Colonic mucosa (tissue), 4 donors: ENCODE measurements at places on chromosomes 11 and 22. TPM values are rescaled to one million over a fixed set of nuclear protein-coding genes. Genes with fewer than 3 reads are reported as not detected.

Gene SMTNL1
- not detected for total RNA-seq

Gene KCTD14
- 19.7 TPM for total RNA-seq

Gene ART5
- not detected for total RNA-seq

Gene CTTN
- total RNA-seq = 249 TPM

Gene TSPAN32
- 0.40 TPM for total RNA-seq

Gene SPCS2
- 147 TPM for total RNA-seq

Gene CREB3L1
- total RNA-seq = 150 TPM

Gene YAP1
- 71.7 TPM for total RNA-seq

Gene SAA4
- total RNA-seq = not detected

Gene TSSK2
- total RNA-seq = not detected

Gene IRAG1
- total RNA-seq = 3.5 TPM

Gene TMPRSS13
- 1.5 TPM for total RNA-seq

DNA sequence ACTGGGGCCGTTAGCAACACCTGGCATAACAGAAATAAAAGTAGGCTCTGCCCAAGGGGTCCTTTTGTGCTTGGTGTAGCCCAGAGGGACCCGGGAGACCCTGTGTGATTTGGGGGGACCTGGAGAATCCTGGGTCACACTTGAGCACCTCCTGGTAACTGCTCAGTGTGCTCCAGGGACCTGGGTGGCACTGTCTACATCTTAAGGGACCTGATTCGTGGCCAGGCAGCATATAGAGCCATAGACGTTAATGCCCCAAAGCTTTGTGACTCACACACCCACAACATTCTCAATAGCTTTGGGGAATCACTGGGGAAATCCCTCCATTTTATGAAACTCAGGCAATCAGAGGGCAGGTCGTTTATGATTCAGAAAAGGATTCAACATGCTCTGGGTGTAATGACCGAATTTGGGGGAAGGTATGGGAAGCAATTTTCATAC lies 3.6 kb upstream of the IGF2 start:
- H3K27ac ChIP-seq = no peak overlapping the region
- H3K4me1 ChIP-seq = no peaks in the 10 kb centered on the region
- no peaks in the 10 kb centered on the region for H3K36me3 ChIP-seq
- DNase-seq = no peak

DNA sequence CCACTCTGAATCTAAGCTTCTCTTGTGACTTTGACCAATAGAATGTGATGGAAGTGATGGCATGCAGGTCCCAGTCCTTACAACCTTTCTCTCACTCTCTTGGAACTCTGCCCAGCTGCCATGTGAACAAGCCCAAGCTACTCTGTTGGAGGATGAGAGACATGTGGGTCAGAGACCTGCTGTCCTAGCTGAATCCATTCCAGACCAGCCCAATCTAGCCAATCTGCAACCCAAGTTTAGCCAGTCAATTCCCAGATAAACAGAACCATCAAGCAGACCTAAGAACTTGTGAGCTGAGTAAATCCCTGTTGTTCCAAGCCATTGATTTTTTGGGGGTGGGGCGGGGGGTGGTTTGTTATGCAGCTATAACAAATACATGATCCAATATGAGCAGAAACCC lies 69.2 kb upstream of the GRK3 start:
- H3K36me3 ChIP-seq = no peaks in the 10 kb centered on the region
- H3K4me1 ChIP-seq = no peaks in the 10 kb centered on the region
- H3K27me3 ChIP-seq = no peaks in the 10 kb centered on the region
- no peak overlapping the region for H3K27ac ChIP-seq

DNA sequence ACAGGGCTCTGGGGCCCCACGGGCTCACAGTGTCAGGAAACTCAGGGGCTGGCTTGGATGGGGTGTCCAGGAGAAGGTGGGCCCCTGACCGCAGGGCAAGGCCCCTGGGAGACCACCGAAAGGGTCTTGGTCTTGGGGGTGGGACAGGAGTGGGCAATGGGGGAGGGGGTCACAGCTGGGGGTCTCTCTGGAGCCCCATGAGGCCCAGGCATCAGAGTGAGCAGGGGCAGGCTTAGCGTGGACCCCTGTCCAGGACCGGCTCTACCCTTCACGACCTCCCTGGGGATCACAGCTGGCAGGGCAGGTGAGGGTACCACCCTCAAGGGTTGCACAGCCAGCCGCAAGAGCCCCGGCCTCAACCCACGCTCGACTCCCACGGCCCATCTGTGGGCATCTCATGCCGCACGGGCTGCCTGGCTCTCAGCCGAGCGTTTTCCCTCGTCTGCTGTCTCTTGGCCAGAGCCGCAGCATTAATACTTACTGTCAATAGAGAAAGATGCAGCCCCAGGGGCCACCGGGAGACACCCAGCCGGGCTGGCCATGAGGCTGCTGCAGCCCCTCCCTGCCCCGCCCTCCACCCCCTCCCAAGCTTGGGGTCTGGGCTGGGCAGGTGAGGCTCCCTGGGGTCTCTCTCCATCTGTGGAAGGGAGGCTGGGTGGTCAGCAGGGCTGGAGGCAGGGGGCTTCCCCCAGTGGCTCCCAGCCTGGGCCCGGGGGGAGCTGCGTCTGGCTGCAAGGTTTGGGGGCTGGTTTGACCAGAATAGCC lies 662 bp downstream of the MUC5B start:
- H3K4me3 ChIP-seq = peak overlapping the region; percentile 42
- no peaks in the 10 kb centered on the region for H3K27me3 ChIP-seq
- DNase-seq = peak; percentile 41
- H3K4me1 ChIP-seq = peaks cover 21% of the 10 kb centered on the region
- H3K27ac ChIP-seq = peak overlapping the region; percentile 59
- H3K36me3 ChIP-seq = no peaks in the 10 kb centered on the region

GRCh38 chr11:61567286-61568061 lies 13.4 kb downstream of the SYT7 start:
- H3K36me3 ChIP-seq = no peaks in the 10 kb centered on the region
- no peaks in the 10 kb centered on the region for H3K4me1 ChIP-seq
- no peak overlapping the region for H3K27ac ChIP-seq
- H3K4me3 ChIP-seq = no peak overlapping the region
- DNase-seq = peak; percentile 86
- no peaks in the 10 kb centered on the region for H3K27me3 ChIP-seq

DNA sequence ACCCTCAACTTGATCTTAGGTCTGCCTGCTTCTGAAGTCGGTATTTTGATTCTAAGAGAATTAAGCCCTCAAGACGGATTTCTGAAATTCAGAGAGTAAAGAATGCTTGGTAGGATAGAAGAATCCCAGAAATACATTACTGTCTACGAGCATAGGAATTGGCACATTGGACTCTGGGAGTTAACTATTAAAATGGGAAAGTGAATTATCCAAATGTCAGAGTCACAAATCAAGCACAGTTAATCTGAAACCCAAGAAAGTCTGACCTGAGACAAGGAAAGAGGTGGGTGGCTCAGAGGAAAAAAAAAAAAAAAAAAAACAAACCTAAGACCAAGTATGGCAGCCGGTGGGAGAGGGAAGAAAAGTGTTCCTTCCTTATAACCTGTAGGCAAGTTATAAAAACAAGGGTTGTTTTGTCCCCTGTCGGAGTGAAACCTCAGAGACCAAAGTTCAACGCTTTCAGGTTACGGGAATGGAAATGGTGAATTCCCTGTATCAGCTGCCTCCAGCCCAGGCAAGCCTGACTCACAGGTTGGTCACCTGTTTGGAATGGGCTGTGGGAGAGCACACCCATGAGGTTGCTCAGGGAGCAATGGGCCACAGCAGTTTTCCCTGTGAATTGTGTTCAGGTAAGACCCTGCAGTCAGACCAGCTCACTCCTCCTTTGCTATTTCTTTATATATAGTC lies 139.0 kb downstream of the ETS1 start:
- H3K27me3 ChIP-seq = no peaks in the 10 kb centered on the region
- H3K27ac ChIP-seq = peak overlapping the region; percentile 88
- no peaks in the 10 kb centered on the region for H3K36me3 ChIP-seq

DNA sequence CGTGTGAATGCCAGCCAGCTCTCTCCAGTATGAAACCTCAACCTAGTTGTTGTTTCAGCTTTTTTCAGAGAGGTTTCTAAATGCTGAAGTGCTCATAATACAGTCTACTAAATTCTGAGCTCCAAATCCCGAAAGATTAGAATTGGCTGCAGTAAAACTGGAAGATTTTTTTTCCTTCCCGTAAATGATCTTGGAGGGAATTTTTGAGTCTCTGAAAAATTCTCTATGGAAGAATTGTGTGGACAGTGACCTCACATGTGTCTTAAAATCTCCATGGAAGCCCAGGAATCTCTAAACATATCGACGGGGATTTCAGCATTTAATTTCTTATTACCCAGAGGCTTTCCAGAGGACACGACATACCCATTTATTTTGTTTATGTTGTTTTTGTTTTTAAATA lies 1499.2 kb downstream of the LRRC4C start:
- no peak overlapping the region for H3K27ac ChIP-seq
- H3K4me3 ChIP-seq = no peak overlapping the region
- no peaks in the 10 kb centered on the region for H3K27me3 ChIP-seq
- no peak for DNase-seq

DNA sequence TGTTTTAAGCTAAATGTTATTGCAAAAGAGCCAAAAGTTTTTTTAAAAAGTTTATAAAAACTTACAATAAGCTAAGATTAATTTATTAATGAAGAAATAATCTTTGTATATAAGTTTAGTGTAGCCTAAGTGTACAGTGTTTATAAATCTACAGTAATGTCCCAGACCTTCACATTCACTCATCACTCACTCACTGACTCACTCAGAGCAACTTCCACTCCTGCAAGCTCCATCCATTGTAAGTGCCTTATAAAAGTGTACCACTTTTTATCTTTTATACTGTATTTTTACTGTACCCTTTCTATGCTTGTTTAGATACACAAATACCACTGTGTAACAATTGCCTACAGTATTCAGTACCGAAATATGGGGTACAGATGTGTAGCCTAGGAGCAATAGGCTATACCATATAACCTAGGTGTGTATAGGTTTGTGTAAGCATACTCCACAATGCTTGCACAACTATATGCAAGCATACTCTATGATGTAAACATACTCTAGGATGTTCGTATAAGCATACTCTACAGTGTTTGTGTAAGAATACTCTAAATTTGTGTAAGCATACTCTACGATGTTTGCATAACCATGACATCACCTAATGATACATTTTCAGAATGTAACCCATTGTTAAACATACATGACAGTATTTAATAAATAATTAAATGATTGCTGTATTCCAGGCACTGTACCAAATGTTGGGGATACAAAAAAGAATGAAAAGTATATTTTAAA lies 953.0 kb downstream of the KCNA4 start:
- no peak overlapping the region for H3K27ac ChIP-seq
- no peak for DNase-seq
- no peaks in the 10 kb centered on the region for H3K27me3 ChIP-seq
- H3K4me1 ChIP-seq = no peaks in the 10 kb centered on the region

GRCh38 chr11:65185171-65185570 lies 3.4 kb downstream of the CAPN1 start:
- no peak for DNase-seq
- no peak overlapping the region for H3K4me3 ChIP-seq
- peaks cover 18% of the 10 kb centered on the region for H3K36me3 ChIP-seq
- H3K4me1 ChIP-seq = peaks cover 12% of the 10 kb centered on the region

GRCh38 chr11:14882196-14882595 lies 9.8 kb downstream of the CYP2R1 start:
- no peaks in the 10 kb centered on the region for H3K36me3 ChIP-seq
- no peaks in the 10 kb centered on the region for H3K27me3 ChIP-seq
- H3K4me3 ChIP-seq = no peak overlapping the region
- no peak for DNase-seq
- H3K4me1 ChIP-seq = no peaks in the 10 kb centered on the region

DNA sequence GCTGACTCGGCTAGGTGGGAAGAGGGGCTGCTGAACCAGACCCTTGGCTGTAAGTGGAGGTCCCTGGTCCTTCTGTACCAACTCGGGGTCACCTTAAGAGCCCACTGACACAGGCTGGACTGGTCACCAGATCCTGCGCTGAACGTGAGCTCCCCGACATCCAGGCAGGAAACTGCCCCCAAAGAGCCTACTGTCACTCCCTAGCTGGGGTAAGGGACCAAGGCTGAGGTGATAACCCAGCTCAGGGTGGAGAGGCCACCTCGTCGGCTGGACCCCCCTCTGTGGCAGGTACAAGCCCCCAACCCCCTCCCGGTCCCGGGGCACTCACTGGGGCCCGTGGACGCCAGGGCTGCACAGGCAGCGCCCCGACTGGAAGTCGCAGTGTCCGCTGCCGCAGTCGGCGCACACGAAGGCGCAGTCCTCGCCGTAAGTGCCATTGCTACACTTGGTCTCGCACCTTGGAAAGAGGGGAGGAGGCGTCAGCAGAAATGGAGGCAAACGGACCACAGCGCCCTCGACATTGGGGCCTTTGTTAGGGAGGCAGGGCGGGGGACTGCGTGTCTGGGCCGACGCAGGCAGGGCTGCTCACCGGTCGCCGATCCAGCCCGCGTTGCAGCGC lies 7.4 kb downstream of the SCARF2 start:
- no peaks in the 10 kb centered on the region for H3K36me3 ChIP-seq
- no peak overlapping the region for H3K27ac ChIP-seq
- peaks cover 25% of the 10 kb centered on the region for H3K4me1 ChIP-seq
- H3K27me3 ChIP-seq = peaks cover 78% of the 10 kb centered on the region

- no peak overlapping the region for H3K27ac ChIP-seq
- DNase-seq = no peak
- H3K4me3 ChIP-seq = no peak overlapping the region
- no peaks in the 10 kb centered on the region for H3K27me3 ChIP-seq
Observed at GRCh38 chr22:37314315-37315074, 32.2 kb downstream of the CYTH4 start.

- no peaks in the 10 kb centered on the region for H3K36me3 ChIP-seq
- H3K4me1 ChIP-seq = peaks cover 3% of the 10 kb centered on the region
- no peak overlapping the region for H3K4me3 ChIP-seq
- DNase-seq = no peak
- H3K27me3 ChIP-seq = peaks cover 10% of the 10 kb centered on the region
Observed at GRCh38 chr11:74685905-74686304, 45.3 kb downstream of the CHRDL2 start.

GRCh38 chr11:120172054-120172911 lies 34.4 kb upstream of the TRIM29 start:
- peaks cover 6% of the 10 kb centered on the region for H3K27me3 ChIP-seq
- DNase-seq = peak; percentile 71
- peaks cover 3% of the 10 kb centered on the region for H3K4me1 ChIP-seq

- H3K4me3 ChIP-seq = no peak overlapping the region
- peaks cover 5% of the 10 kb centered on the region for H3K4me1 ChIP-seq
- H3K27ac ChIP-seq = peak overlapping the region; percentile 22
- H3K36me3 ChIP-seq = no peaks in the 10 kb centered on the region
- DNase-seq = no peak
Observed at GRCh38 chr22:33851240-33851639, 69.0 kb downstream of the LARGE1 start.
